ENCODE measurements at places on chromosomes 5 and 9.

GRCh38 chr5:169182797-169183196, 118.1 kb downstream of the SLIT3 start:
- no peak for DNase-seq

GRCh38 chr5:96080557-96080956, 118.9 kb upstream of the ELL2 start:
- DNase-seq, result no peak

GRCh38 chr5:34703767-34704713, 47.9 kb downstream of the RAI14 start:
- DNase-seq, result no peak

DNA sequence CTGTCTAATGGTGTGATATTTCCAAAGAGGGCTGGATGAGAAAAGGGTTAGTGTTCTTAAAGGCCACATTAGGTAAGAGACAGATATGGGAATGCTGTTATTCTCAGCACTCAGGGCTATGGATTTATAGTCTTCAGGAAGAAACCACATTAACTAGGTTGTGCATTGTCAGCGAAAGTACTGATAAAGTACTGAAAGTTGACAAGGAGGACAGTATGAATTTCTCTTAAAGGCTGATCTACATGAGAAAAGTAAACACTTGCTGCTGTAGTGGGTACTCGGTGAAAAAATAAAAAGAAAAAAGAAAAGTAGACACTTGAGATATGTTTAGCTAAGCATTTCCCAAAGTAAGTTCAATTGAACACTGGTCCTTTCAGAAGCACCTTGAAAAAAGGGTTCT, 381.0 kb upstream of the RPS23 start:
- no peak for DNase-seq

GRCh38 chr9:116765011-116765410, 77.9 kb downstream of the TRIM32 start:
- DNase-seq, result no peak

DNA sequence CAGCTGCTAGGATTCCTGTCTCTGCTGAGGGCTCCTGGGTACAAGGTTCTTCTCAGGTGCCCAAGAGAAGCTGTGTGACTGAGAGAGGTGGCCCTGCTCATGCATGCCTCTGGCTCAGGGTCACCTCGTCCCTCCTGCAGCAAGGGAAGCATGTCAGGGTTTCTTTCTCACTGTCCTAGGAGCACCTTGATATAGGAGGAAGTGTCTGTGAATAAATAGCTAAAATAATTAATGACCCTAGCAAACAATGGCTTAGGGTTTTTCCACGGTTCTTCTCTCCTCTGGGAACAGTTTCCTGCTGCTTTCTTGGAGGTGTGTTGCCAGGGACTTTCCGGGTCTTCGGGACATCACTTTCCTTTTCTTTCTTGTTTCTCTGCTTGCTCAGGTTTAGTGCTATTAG, 87.2 kb downstream of the ARHGAP26 start:
- DNase-seq, result no peak

- no peak for DNase-seq
Observed at GRCh38 chr5:113875096-113875495, 361.6 kb downstream of the YTHDC2 start.

- no peak for DNase-seq
Observed at GRCh38 chr9:120742951-120743416, 28.7 kb upstream of the MEGF9 start.

- DNase-seq, result no peak
Observed at GRCh38 chr5:119168401-119168800, 97.5 kb downstream of the DMXL1 start.

DNA sequence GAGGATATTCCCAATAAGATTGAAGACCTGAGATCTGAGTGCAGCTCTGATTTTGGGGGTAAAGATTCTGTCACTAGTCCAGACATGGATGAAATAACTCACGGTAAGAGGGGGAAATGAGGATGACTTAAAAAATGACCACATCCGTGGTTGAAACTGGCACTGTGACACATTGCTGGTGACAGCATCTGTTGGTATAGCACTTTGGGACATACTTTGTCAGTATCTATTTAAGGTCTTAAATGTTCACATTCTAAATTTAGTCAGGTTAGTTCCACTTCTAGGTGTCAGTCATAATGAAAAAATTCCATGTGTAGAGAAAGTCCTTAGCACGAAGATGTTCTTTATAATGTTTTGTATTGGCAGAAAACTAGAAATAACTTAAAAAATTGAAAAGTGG, 70.9 kb downstream of the GAPVD1 start:
- DNase-seq, result no peak

DNA sequence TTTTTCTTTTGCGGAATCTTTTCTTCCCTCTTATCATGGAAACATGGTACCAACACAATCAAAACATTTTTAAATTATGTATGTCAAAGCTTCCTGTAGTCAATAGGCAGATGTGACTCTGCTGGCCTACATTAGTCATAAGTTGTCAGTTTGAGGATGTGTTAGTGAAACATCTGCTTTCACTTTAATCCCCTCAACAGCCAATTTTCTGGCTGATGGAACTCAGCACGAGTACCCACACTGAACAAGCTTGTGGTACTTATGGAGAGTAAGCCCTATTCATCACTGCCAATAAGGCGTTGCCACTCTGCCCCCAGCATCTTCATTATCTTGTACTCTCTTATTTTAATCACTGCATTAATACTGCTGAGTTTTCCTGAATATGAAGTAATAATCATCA, 1034.4 kb downstream of the CDH9 start:
- no peak for DNase-seq

- no peak for DNase-seq
Observed at GRCh38 chr9:27945386-27945785, 372.1 kb upstream of the C9orf72 start.

GRCh38 chr5:91160714-91161285, 222.3 kb downstream of the ARRDC3 start:
- DNase-seq, result no peak

GRCh38 chr5:141845371-141845851, 32.8 kb downstream of the PCDH1 start:
- no peak for DNase-seq

- DNase-seq, result no peak
Observed at GRCh38 chr5:98109561-98110006, 663.9 kb upstream of the RGMB start.

DNA sequence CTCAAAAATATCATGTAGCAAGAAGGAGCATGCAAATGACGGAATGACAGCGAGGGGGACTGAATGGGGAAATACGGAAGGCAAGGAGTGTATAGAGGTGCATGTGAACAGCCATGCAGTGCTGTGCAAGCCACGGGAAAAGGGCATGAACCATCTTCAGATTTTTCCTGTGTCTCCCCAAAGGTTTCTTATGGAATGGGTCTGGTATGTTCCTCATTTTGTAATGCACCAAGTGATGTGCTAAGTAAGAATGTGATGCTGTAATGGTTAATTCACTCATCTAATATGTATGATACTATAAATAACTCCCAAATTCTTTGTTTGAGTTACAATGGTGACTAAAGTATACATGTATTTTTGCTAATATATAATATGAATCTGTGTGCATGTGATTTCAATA, 99.0 kb upstream of the DAB2 start:
- DNase-seq, result no peak

DNA sequence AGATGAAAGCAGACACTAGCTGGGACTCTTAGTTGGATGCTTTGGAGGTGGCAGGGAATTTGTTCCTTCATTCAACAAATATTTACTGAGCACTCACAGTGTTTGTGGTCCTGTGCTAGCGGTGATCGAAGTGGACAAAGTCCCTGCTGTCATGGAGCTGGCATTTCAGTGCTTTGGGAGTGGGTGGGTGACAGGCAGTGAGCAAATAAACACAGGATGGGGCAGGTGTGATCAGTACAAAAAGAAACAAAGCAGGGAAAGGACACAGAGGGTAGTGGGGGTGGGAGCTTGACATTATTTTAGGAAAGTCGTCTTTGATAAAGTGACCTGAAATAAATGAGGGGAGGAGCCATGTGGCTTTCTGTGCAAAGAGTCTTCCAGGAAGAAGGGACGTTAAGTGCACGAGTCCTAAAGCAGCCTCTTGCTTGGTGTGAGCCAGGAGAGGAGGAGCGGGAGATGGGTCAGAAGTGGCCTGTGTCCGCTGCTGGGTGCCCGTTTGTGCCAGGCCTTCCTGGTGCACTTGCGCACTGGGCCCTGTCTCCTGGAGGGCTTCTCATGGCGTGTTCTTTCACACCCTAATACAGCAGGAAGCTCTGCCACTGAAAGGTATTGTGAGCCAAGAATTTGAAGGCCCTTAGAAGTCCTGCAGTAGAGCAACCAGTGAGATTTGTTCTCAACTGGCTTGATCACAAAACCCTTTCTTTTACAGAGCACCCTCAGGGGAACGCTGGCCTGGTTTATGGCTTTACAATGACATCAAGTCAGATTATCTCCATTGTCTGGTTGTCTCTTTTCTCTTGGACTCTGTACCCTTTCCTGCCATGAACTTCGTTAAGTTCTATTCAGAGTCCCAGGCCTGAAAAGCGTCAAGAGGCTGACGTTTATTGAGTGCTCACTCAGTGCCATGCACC, 14.8 kb downstream of the NDST1 start:
- DNase-seq, result no peak

DNA sequence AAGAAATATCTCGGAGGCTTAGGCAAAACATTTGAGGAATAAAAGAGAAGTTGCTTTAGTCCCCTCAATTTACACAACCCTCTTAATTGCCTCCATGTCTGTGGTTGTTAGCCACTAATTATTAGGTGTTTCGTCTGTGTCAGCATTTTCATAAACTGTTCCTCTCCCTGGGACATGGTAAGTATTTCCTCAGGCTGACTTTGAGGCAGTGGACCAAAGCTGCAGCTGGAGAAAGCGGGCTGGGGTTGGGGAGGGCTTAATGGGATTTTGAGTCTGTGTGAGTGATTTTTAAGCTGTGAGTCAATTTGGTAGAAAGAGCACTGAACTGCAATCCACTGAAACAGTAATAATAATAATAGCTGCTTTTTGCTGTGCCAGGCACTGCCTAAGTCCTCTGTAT, 13.0 kb upstream of the TTC1 start:
- DNase-seq, result no peak

DNA sequence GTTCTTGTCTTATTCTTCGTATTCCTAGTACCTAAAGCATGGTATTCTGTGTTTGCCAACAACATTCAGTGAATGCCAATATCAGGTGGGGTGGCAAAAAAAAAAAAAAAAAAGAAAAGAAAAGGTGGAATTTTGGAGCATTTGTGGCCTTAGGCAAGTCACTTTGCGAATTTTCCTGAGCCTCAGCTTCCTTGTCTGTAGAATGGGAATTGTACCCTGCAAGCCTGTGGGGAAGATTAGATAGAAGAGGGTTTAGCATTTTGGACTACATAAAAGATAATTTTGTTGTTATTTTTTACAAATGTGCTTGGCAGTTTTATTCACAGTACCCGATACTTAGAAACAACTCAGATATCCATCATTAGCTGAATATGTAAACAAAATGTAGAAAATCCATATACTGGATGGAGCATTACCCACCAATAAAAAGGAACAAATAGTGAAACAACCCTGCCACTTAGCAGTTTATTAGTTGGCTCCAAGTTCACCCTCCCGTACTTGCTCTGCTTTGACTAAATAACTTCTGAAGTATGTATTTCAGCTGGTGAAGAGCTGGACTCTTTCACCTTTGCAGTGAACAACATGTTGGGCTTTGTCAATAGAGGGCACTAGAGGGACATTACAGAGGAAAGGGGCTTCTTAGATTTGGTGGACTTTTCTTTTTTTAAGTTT, 13.6 kb downstream of the UBE2D2 start:
- DNase-seq, result no peak

GRCh38 chr5:32628049-32628844, 42.9 kb downstream of the SUB1 start:
- no peak for DNase-seq

DNA sequence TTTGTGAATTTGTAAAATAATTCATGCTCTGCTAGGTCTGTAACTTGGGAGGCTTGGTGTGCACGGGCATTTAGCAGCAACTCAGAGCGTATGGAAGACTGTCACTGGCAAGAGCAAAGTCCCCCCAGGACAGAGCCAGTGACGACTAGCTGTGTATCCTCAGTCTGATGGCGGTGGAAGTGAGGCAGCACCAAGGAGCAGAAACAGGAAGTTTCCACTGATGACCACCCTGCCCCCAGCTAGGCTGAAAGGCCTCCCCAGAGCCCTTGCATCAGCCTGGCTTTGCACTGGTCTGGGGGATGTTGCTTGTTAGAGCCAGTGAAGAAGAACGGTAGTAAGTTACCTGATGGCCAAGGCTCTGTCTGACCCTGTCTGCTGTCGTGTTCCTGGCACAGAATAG, 66.8 kb upstream of the ABL1 start:
- no peak for DNase-seq

GRCh38 chr9:114049441-114050225, 28.5 kb downstream of the AMBP start:
- DNase-seq, result no peak

All from left hindlimb (tissue), 1 donor.